ENCODE measurements at places on chromosomes 16 and 17. TPM values are rescaled to one million over a fixed set of nuclear protein-coding genes. Genes with fewer than 3 reads are reported as not detected.

The QRICH2 gene
- polyA plus RNA-seq: 6.2 TPM

- DNase-seq: no peak
Observed at GRCh38 chr16:63581570-63581969, 1540.3 kb downstream of the CDH11 start.

The TMIGD1 gene
- 0.56 TPM for polyA plus RNA-seq

The RCVRN gene
- 0.13 TPM for polyA plus RNA-seq

The NAA60 gene
- 70.8 TPM for polyA plus RNA-seq

DNA sequence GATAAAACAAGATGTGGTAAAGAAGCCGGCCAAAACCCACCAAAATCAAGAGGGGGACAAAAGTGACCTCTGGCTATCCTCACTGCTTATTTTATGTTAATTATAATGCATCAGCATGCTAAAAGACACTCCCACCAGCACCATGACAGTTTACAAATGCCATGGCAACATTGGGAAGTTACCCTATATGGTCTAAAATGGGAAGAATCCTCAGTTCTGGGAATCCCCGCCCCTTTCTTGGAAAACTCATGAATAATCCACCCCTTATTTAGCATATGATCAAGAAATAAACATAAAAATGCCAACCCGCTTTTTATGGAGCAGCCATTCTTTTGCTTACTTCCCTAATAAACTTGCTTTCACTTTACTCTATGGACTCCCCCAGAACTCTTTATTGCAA lies 25.6 kb downstream of the CMTR2 start:
- DNase-seq: no peak

The SLC13A2 gene
- 12.2 TPM for polyA plus RNA-seq

The HIGD1B gene
- 1.3 TPM for polyA plus RNA-seq

DNA sequence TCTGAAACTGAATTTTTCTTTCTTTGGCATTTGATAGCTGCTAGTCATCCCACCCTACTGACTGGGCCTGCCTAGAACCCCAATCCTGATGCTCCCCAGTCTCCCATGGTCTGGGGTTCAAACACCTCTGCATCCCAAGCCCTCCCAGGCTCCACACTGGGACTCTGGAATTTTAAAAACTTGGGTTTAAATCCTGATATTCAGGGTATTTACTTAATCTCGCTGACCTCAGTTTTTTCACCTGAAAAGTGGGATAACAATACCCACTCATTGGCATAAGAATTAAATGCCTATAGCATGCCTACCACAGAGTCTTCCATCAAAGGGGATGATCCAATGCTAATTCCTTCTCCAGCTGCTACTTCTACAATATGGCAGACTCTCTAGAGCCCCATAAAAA lies 264.4 kb downstream of the NPIPA8 start:
- DNase-seq: no peak

Measured in renal cortex interstitium (tissue), 15 donors.